Fibroblast of upper back skin (primary cell): ENCODE measurements at places on chromosomes 5 and 9.
A peak's percentile ranks its signal among the peaks of the same experiment; 100 is the strongest.

GRCh38 chr9:73736270-73736669 lies 584.6 kb downstream of the ANXA1 start:
- no peak for DNase-seq

DNA sequence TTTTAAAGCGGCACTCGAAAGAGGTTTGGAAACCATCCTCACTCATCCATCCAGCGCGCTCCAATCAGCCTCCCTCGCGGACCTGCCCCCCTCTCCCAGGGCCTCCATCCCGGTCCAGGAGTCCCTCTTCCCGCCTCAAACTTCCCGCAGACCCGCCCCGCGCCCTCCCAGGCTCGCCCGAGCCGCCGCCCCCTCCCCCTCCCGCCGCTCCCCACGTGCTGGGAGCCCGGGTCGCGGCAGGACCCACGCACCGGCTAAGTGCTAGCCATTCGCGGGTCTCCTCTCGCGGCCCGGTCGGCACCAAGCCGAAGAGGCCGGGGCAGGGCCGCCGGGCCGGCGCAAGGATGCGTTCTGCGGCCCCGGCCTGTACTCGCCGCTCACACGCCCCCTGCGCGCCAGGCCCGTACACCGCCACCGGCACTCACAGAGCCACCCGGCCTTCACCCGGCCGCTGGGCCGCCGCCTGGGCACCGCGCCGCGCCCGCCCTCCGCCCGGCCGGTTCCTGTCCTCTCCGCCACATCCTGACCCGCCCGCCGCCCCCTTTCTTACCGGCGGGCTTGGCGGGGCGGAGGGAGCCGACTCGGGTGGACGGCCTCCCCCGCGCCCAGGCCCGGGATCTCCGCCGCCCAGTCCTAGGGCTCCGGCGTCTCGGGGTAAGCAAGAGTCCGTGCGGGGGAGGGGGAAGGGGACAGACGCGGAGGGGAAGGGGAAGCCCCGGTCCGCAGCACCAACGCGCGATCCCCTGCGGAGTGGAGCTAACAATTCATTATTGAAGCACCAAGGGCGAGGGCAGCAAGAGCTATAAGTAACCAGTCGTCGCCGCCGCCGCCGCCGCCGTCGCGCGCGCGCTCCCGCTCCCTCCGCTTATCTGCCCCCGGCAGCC lies 576 bp downstream of the CHD1 start:
- peak; percentile 54 for DNase-seq

GRCh38 chr5:93141969-93142368 lies 439.1 kb downstream of the NR2F1-AS1 start:
- DNase-seq: no peak

GRCh38 chr9:136079916-136080246 lies 15.2 kb downstream of the NACC2 start:
- no peak for DNase-seq

DNA sequence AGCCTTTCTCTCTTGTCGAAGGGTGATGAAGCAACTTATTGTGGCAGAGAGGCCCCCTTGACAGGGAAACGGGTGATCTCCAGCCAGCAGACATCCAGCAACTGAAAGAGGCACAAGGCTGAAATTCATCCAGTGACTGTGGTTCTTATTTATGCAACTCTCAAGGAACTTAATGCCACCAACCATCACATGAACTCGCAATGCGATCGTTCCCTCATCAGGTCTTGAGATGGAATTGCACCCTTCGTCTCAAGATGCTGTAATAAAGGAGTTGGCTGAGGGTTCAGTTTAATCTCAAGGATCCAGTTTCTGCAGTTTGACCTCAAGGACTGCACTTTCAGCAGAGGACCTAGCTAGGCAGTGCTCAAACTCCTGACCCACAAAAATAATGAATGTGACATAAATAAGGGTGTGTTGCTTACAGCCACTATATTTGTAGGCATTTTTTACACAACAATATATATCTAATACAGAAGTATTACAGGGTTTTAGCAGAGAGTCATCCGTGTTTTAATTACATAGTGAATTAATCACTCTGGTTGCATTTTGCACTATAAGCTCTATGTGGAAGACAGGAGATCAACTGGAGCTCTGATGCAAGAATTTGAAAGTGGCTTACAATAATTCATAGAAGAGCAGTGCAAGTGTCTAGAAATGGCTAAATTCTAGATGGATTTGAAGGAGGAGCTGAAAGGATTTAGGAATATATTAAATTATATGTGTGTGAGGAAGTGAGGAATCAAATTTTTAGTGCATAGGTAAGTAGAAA lies 957.8 kb upstream of the CTNND2 start:
- no peak for DNase-seq

DNA sequence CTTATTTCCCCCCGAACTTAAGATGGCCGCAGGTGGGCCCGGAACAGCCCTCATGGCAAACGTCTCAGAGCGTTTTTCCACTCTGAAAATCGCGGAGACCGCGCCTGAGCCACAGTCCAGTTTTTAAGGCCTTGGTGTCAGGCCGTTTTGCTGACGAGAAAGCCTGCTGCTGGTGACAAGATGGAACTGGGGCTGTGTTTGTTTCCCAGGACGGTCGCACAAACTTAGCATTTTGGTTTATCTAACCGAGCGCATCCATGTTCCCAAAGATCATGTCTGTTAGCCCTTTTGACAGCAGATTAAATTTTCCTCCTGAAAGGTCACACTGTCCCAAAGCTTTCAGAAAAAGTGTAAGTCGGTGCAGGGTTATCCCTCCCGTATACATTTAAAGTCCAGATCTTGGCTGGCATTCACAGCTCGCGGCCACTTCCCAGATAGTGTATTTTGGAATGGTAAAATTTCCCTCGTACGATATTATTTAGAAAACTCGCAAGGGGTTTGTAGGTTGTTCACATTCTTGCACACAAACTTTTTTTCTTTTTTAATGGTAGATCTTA lies 812 bp downstream of the SREK1 start:
- peak; percentile 3 for DNase-seq
